Activated T-helper 17 cell treated with anti-CD3 and anti-CD28 coated beads, Interleukin-2, amount 50 U/mL, for 72 hours (primary cell): ENCODE measurements at places on chromosomes 7 and 10. TPM values are rescaled to one million over a fixed set of nuclear protein-coding genes. Genes with fewer than 3 reads are reported as not detected.

DNA sequence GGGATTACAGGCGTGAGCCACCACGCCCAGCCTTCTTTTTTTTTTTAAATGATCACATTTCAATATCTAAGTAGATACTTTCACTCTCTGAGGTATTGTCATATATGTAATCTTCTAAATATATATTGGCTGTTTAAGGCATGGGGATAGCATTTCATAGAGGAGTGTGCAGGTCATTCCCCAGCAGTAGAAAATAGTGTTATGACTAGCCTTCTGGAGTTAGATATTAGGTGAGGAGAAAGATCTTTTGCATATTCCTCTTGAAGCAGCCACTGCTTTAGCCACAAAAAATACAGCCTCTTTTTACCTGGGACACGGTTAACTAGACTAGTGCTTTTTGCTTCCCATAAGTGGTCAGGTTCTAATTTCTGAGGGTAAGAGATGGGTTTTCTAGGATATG lies 28.9 kb downstream of the ADD3 start:
- peaks cover 52% of the 10 kb centered on the region for H3K4me1 ChIP-seq
- no peaks in the 10 kb centered on the region for H3K27me3 ChIP-seq
- peak overlapping the region; percentile 66 for H3K4me3 ChIP-seq
- H3K27ac ChIP-seq = peak overlapping the region; percentile 79
- ATAC-seq = peak; percentile 56
- H3K36me3 ChIP-seq = no peaks in the 10 kb centered on the region

GRCh38 chr7:28024786-28025334 lies 155.7 kb downstream of the JAZF1 start:
- no peak overlapping the region for H3K27ac ChIP-seq
- peaks cover 5% of the 10 kb centered on the region for H3K4me1 ChIP-seq

The PDK4 gene
- not detected for total RNA-seq

DNA sequence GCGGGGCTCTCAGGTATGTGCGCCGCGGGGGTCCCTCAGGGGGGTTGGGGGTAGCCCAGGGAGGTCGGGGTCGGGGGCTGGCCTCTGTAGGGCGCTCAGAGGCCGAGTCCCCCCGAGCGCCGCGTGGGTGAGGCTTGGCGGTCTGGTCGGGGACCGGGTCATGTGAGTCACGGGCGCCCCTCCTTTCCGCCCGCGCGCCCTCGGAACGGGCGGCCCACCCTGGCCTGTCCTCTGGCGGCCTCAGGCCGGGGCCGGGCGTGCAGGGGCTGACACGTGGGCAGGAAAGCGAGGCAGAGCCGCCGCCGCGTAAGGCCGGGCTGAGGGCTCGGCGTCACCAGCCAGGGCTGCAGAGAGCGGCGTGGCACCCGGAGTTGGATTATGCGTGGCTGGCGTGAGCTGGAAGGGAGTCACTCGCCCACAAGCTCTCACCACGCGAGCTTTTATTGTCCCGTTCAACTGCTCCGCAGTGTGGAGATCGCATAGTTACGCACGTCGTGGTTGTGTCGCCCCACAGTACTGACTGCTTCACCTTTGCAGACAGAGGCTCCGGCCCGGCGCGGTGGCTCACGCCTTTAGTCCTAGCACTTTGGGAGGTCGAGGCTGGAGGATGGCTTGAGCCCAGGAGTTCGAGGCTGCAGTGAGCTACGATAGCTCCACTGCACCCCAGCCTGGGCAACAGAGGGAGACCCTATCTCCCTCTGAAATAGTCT lies 385 bp downstream of the SHLD2 start:
- H3K27me3 ChIP-seq = no peaks in the 10 kb centered on the region
- H3K36me3 ChIP-seq = peaks cover 79% of the 10 kb centered on the region
- H3K27ac ChIP-seq = peak overlapping the region; percentile 71
- H3K4me3 ChIP-seq = peak overlapping the region; percentile 82
- H3K4me1 ChIP-seq = peaks cover 23% of the 10 kb centered on the region

The NKX2-3 gene
- not detected for total RNA-seq

- no peak for ATAC-seq
- no peak overlapping the region for H3K4me3 ChIP-seq
- H3K27me3 ChIP-seq = peaks cover 8% of the 10 kb centered on the region
- H3K4me1 ChIP-seq = no peaks in the 10 kb centered on the region
- H3K36me3 ChIP-seq = no peaks in the 10 kb centered on the region
These were observed 9.6 kb downstream of the CCL24 start for GRCh38 chr7:75804004-75804403.

DNA sequence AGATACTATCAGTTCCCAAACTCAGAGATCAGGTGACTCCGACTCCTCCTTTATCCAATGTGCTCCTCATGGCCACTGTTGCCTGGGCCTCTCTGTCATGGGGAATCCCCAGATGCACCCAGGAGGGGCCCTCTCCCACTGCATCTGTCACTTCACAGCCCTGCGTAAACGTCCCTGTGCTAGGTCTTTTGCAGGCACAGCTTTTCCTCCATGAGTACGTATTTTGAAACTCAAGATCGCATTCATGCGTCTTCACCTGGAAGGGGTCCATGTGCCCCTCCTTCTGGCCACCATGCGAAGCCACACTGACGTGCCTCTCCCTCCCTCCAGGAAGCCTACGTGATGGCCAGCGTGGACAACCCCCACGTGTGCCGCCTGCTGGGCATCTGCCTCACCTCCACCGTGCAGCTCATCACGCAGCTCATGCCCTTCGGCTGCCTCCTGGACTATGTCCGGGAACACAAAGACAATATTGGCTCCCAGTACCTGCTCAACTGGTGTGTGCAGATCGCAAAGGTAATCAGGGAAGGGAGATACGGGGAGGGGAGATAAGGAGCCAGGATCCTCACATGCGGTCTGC lies 162.2 kb downstream of the EGFR start:
- H3K27ac ChIP-seq = no peak overlapping the region
- ATAC-seq = no peak
- H3K4me3 ChIP-seq = no peak overlapping the region
- no peaks in the 10 kb centered on the region for H3K4me1 ChIP-seq

- H3K36me3 ChIP-seq = no peaks in the 10 kb centered on the region
- H3K27me3 ChIP-seq = no peaks in the 10 kb centered on the region
- peak; percentile 59 for ATAC-seq
- no peak overlapping the region for H3K27ac ChIP-seq
- H3K4me3 ChIP-seq = no peak overlapping the region
These were observed 46.2 kb downstream of the GPAM start for GRCh38 chr10:112137154-112137987.

The MYPN gene
- not detected for total RNA-seq

DNA sequence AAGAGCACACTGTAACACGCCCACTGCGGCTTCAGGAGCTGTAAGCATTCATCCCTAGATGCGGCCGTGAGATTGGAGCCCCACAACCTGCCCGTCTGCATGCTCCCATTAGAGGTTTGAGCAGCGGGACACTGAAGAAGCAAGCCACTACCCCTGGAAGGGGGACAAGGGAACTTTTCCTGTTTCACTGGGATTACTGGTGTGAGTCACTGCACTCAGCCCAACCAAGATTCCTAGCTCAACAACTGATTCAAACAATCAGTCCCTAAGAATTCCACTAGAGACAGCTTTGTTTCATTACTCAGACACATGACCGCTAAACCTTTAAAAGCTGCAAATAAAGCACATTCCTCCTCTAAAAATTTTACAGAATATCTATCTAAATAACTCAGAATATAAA lies 69.8 kb downstream of the ORC5 start:
- ATAC-seq = no peak
- peaks cover 5% of the 10 kb centered on the region for H3K4me1 ChIP-seq
- no peaks in the 10 kb centered on the region for H3K27me3 ChIP-seq
- peaks cover 47% of the 10 kb centered on the region for H3K36me3 ChIP-seq
- no peak overlapping the region for H3K4me3 ChIP-seq

The AKR1D1 gene
- total RNA-seq = not detected

The MPP7 gene
- 2.9 TPM for total RNA-seq

The SHOC2 gene
- total RNA-seq = 39.6 TPM
